NCI-H524 treated with DMSO at 0.1 percent for 48 hours (cell line): ENCODE measurements at places on chromosomes 1 and 21.

- DNase-seq: no peak
Observed at GRCh38 chr1:20683614-20684013, 22.4 kb upstream of the DDOST start.

DNA sequence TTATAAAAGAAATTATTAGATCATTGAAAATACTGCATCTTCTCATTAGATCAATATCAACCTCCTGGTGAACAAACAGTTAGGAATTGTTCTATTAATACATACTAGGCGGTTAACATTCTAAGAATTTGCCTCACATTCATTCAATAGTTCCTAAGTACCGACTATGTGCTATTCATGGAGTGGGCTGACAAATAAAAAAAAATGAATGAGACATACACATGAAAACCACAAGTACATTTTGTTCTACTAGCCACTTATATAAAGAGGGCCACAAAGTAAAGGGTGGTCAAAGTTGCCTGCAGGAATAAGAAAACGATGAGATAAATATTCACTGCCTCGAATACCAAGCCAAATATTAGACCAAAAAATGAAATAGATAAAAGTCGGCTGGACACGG is 294.4 kb downstream of the SDCCAG8 start:
- no peak for DNase-seq

- no peak for DNase-seq
Observed at GRCh38 chr1:5659606-5660005, 332.6 kb downstream of the NPHP4 start.

- no peak for DNase-seq
Observed at GRCh38 chr1:90127288-90127953, 132.5 kb downstream of the ZNF326 start.

GRCh38 chr1:84361796-84362195 is 36.5 kb upstream of the DNASE2B start:
- DNase-seq: no peak

- no peak for DNase-seq
Observed at GRCh38 chr1:48048064-48048463, 50.9 kb upstream of the TRABD2B start.

- no peak for DNase-seq
Observed at GRCh38 chr1:30318413-30318812, 405.0 kb downstream of the MATN1 start.

- DNase-seq: no peak
Observed at GRCh38 chr1:11797525-11798216, 8.1 kb downstream of the MTHFR start.

GRCh38 chr1:67889466-67889865 is 56.2 kb upstream of the GNG12 start:
- no peak for DNase-seq

- DNase-seq: no peak
Observed at GRCh38 chr21:18350216-18350615, 53.4 kb downstream of the TMPRSS15 start.

- no peak for DNase-seq
Observed at GRCh38 chr1:77940921-77941570, 37.8 kb downstream of the FUBP1 start.

DNA sequence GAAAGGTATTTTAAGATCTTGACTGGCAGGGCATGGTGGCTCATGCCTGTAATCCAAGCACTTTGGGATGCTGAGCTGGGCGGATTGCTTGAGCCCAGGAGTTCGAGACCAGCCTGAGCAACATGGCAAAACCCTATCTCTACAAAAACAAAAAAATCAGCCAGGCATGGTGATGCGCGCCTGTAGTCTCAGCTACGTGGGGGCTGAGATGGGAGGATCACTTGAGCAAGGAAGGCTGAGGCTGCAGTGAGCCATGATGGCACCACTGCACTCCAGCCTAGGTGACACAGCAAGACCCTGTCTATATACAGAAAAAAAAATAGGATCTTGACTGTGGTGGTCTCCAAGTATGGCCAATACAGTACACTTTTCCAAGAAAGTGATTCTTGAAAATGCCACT is 16.0 kb downstream of the ARID1A start:
- no peak for DNase-seq

- DNase-seq: no peak
Observed at GRCh38 chr1:44801491-44802305, 1.5 kb downstream of the PLK3 start.

- no peak for DNase-seq
Observed at GRCh38 chr1:226738995-226739695, at the start of gene ITPKB. Gene ITPKB (minus strand): TSS chr1:226739282. CDS start chr1:226737458, 1,824 bp downstream.

GRCh38 chr1:178660461-178660860 is 64.6 kb upstream of the RALGPS2 start:
- no peak for DNase-seq

GRCh38 chr1:84862810-84863251 is 30.2 kb downstream of the LPAR3 start:
- no peak for DNase-seq

- no peak for DNase-seq
Observed at GRCh38 chr1:240492832-240493440, 119.0 kb downstream of the GREM2 start.

DNA sequence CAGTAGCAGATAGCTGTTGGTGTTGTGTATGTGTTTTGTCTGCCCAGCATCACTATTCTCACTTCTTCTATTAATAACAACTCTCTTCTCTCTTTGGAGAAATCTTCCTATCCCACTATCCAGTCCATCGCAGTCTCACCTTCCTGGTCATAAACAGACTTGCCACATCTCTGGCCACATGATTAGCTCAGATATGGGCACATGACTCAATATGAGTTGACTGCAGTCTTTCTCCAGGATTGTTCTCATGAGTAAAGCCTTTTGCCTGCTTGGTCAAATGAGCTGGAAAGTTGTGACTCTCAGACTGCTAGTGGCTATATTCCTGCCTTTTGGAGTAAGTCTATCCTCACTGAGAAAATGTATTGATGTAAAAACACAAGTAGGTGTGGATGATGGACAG is 32.9 kb upstream of the TADA1 start:
- DNase-seq: no peak

DNA sequence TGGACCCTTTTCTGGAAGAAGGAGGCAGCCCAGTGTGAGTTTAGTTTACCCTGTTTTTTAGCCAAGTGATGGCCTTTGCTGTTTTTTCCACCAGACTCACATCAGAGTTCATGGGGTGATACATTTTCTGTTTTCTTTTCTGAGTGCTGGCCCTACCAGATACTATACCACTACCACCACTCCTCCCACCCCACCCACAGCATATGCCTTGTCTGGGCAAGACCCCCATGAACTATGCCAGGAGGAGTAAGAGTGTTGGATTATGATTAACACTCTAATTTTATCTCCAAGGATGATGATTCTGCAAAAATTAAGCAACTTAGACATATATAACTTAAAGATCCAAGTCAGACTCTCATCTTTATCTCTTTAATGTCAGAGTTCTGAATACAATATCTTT is 26.1 kb downstream of the FABP3 start:
- DNase-seq: no peak

- no peak for DNase-seq
Observed at GRCh38 chr1:112992780-112993179, 36.8 kb upstream of the SLC16A1 start.

- DNase-seq: no peak
Observed at GRCh38 chr1:98426092-98426491, 235.4 kb upstream of the SNX7 start.

- DNase-seq: no peak
Observed at GRCh38 chr1:91757763-91758460, 128.0 kb downstream of the TGFBR3 start.

DNA sequence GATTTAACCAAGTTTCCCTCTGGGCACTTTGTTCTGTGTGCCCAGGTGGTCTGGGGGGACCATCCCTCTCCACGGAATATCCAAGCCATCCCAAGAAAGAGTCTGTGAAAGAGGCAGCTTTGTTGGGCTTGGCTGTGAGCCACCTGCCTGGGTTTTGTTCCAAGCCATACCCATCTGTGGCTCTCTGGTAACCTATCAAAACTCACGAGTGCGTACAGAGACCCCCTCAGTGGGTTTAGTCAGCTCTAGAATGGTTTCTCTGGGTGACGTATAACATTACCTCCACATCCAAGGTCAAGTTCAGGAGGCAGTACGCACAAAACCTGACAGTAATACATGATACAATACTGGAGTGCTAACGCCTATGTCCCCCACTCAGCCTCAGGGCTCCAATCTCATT is 54.2 kb downstream of the DNTTIP2 start:
- no peak for DNase-seq

- no peak for DNase-seq
Observed at GRCh38 chr1:71745326-71745725, 537.0 kb downstream of the NEGR1 start.

GRCh38 chr1:212960932-212961331 is 10.6 kb downstream of the VASH2 start:
- DNase-seq: no peak

DNA sequence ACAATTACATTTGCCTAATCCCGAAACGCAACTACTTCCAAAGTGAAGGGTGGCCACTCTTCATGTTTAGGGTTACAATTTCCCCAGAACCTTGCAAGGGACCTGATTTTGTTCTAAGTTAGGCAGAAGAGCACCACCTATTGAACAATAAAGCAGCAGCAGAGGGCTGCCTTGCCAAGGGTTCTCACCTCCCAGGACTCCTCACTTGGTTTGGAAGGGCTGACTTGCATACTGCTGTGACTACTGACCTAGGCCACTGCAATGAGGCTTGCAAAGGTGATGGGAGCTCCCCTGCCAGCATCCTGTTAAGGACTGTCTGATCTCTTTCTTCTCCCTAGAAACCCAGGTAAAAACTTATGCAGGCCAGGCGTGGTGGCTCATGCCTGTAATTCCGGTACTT is 14.2 kb downstream of the MTOR start:
- no peak for DNase-seq

GRCh38 chr1:22143065-22144033 is at the start of gene WNT4:
Gene WNT4 (minus strand): TSS chr1:22143097. CDS start chr1:22142922, 175 bp downstream.
- DNase-seq: no peak

- no peak for DNase-seq
Observed at GRCh38 chr1:5691795-5692509, 300.3 kb downstream of the NPHP4 start.

DNA sequence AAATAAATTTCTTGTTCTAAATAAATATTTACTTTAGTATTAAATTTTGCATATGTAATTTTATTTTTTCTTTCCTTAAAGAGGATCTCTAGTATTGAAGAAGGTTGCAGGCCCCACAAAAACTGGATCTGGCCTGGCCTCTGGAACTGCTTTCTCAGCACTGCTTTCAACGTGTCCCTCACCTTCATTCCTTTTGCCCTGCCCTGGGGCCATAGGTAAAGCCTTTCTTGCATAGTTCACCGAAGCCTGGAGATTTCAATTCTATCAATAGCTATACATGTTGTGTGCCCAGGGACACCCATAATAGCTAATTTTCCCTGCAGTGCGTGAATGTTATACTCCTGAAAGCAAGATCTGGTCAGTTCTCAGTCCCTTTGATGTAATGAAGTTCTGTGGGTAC is 12.0 kb upstream of the GPR137B start:
- DNase-seq: no peak

- no peak for DNase-seq
Observed at GRCh38 chr1:44453798-44454349, 48.8 kb downstream of the RNF220 start.

DNA sequence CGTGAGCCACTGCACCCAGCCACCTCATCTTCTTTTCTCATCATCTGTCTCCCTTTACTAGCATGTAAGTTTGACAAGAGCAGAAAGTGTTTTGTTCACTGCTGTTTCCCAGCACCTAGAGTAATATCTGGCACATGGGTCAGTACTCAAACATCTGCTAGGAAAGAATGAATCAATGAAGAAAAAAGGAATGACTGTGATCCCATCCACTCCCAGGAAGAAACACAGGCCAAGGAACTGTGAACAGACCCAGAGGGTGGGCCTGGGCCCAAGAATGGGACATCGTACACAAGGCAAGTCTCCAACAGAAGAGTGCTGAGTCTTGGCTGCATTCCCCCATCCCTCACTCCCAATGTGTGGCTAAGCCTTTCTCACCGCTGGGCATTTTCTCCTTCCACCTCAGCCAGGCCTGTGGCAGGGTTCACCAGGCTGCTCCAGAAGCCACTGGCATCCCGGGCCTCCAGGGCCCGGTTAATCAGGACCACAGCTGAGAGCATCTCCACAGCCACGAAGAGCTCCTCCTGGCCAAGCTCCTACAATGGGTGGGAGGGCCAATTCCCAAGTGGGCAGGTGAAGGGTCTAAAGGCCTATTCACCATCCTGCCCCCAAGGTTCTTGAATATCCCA is 18.4 kb downstream of the IQGAP3 start:
- no peak for DNase-seq

DNA sequence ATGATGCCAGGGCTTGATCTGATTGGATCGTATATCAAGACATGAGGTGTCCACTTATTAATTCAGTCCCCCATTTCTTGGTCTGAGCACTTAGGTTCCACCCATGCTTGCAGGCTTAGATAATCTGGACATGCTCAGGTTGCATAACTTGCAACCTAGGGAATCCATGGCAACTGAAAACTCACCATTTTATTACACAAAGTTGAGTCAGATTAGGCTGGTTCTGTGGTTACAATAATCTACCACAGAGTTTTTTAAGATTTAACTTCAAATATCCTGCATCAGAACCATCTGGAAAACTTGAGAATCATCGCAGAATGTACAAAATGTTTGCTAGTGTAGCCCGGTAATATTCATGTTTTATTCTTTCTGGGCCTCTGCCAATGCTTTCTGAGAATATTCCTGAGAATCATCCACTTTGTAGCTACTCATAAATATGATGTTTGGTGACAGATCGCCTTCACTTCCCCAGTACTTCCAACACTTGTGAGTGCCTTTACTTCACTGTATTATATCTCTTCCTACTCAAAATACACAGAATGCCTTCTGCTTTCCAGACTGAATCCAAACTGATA is 707.2 kb upstream of the ADAMTS5 start:
- DNase-seq: no peak

- no peak for DNase-seq
Observed at GRCh38 chr1:8086055-8086454, 59.9 kb upstream of the ERRFI1 start.
